Umbilical cord (tissue), 2 donors: ENCODE measurements at places on chromosomes 12 and 14.

GRCh38 chr14:100304825-100305323, 1.4 kb downstream of the SLC25A29 start:
- DNase-seq: peak; percentile 43

- DNase-seq: no peak
These were observed 345 bp downstream of the ASPG start for GRCh38 chr14:104085889-104086201.

GRCh38 chr14:39488600-39488999, 56.4 kb upstream of the FBXO33 start:
- peak; percentile 13 for DNase-seq

DNA sequence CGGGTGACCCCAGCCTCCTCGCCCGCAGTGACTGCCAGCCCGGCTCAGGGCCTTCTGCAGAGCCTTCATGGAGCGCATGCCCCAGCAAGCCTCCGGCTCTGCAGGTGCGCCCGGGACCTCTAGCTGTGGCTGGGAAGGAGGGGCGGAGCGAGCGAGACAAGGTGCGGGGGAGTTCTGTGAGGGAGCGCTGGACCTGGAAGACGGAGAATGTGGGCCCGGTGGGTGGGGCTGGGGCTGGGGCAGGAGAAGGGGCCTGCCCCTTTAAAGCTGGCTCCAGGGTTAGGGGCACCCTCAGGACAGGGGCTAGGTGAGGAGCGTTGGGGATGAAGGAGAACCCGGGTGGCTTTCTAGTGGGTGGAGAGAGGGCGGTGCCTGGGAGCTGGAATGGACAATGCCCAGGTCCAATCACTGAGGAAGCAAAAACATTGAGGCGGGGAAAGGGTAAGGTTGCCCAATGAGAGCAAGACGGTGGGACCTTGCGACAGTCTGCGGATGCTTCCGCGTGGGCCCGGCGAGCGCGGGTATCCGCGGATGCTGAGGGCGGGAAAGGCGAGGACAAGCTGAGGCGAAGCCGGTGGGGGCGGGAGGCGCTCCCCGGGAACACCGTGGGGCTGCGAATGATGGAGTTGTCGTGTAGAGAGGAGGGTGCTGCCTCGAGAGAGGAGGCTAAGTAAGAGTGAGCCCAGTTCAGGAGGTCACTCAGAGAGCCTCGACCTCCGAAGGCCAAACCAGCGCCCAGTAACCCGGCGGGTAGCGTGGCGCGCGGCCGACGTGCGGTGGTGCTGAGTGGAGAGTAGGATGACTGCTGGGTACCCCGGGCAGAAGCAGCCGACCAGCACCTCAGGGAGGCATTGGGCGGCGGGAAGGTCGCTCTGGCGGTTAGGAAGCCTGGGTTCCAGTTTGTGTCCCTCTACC, at the start of gene GLS2:
TSS of gene GLS2 (minus strand) at position 121 of the 915 bp plus-strand sequence. CDS start at position 78, 43 bp downstream.
- peak; percentile 83 for DNase-seq

DNA sequence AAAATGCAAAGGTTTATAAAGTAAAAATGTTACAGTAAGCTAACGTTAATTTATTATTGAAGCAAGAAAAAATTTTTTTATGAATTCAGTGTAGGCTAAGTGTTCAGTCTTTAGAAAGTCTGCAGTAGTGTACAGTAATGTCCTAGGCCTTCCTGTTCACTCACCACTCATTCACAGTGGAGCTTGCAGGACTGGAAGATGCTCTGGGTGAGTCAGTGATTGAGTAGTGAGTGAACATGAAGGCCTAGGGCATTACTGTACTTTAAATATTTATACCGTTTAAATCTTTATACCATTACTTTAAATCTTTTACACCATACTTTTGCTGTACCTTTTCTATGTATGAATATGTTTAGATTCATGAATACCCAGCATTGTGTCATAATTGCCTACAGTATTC, 120.3 kb upstream of the SLC38A4 start:
- no peak for DNase-seq

- no peak for DNase-seq
These were observed 311.0 kb upstream of the RGS6 start for GRCh38 chr14:71621276-71621675.
